ENCODE measurements at places on chromosomes 6 and 20.
A peak's percentile ranks its signal among the peaks of the same experiment; 100 is the strongest.

- DNase-seq, result no peak
Measured at GRCh38 chr6:167210375-167211294, 52.9 kb upstream of the GPR31 start.

- no peak for DNase-seq
Measured at GRCh38 chr20:23657202-23657601, 19.4 kb upstream of the CST3 start.

GRCh38 chr20:53691060-53691810 lies 97.6 kb upstream of the ZNF217 start:
- no peak for DNase-seq

DNA sequence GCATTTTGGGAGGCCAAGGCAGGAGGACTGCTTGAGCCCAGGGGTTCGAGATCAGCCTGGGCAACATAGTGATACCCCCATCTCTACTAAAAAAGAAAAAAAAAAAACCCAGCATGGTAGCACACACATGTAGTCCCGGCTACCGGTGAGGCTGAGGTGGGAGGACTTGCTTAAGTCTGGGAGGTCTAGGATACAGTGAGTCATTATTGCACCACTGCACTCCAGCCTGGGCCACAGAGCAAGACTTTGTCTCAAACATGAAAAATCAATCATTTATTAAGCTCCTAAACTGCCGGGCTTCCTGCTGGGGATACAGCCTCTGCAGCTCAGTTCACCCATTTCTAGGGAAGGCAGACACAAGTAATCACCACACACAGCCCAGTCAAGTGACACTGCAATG lies 7.3 kb upstream of the USP45 start:
- DNase-seq, result no peak

DNA sequence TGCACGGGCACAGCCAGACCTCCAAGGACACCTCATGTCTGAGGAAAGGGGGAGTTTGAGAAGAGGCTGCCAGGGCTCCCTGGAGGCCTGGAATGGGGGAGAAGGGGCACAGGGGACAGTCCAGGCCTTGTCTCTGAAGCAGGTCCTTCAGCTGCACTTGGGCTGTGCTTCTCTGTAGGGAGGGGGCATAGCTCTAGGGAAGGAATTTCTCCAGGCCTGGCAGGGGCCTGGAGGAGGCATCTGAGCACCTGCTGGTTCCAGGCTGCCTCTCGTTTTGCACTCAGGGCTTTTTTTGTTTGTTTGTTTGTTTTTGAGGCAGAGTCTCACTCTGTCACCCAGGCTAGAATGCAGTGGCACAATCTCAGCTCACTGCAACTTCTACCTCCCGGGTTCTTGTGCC lies 67.7 kb downstream of the BCAS4 start:
- DNase-seq, result no peak

DNA sequence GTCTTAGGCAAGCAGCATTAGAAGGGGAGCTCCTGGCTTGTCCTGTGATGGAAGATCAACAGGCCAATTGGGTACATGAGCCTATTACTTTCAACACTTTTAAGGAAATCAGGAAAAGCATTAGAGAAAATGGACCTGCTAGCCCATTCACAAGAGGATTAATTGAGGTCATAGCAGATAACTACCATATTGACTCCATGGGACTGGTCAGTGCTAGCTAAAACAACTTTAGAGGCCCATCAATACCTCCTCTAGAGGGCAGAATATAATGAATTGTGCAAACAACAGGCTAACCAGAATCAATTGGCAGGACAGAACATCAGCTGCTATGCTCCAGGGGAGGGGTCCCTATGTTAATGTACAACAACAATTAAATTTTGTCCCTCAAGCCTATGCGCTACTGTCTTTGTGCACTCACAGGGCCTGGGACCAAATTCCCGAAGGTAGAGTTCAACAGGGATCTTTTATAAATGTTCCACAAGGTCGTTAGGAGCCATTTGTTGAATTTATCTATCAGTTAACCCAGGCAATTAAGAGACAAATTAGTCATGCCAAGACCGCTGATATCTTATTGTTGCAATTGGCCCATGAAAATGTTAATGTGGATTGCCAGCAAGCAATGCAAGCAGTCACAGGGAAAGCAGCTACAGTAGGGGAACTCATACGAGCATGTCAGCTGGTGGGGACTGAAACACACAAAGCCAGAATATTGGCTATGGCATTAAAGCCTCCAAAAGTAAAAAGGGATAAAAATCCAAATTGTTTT lies 106.6 kb upstream of the BTN3A2 start:
- no peak for DNase-seq

- no peak for DNase-seq
Measured at GRCh38 chr6:64930681-64931080, 776.3 kb downstream of the EYS start.

DNA sequence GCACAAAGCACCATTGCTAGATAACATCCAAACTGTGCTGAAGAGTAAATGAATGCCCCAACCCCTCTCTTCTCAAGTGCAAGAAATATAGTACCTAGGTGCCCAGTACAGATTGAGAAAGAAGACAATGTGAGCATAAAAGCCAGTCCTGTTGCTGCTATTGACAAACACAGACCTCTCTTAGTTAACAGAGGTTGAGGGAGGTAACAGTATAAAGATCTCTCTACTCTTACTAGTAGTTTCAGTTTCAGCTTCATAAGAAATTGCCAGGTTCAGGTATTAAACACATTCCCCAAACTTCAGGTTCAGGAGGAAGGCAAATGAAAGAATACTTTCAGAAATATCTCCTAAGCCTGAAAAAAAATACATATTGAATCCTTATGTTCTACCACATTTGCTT lies 31.4 kb downstream of the TBC1D32 start:
- DNase-seq, result no peak

GRCh38 chr20:45344168-45344860 lies 3.9 kb downstream of the SDC4 start:
- DNase-seq, result peak; percentile 66

GRCh38 chr6:14863902-14864850 lies 381.7 kb upstream of the JARID2 start:
- no peak for DNase-seq
